ENCODE measurements at places on chromosomes 13 and 19. TPM values are rescaled to one million over a fixed set of nuclear protein-coding genes. Genes with fewer than 3 reads are reported as not detected.

DLEU7 gene
- total RNA-seq = not detected

SIGLEC5 gene
- not detected for total RNA-seq

ZNF329 gene
- 4.6 TPM for total RNA-seq

SRRM5 gene
- not detected for total RNA-seq

LRP3 gene
- total RNA-seq = 23.7 TPM

TMEM150B gene
- total RNA-seq = 15.8 TPM

ZNF181 gene
- total RNA-seq = 2.3 TPM

- DNase-seq = no peak
- H3K4me3 ChIP-seq = no peak overlapping the region
- H3K27ac ChIP-seq = no peak overlapping the region
- peaks cover 14% of the 10 kb centered on the region for H3K27me3 ChIP-seq
- H3K36me3 ChIP-seq = no peaks in the 10 kb centered on the region
Observed at GRCh38 chr19:29044037-29044436, 168.9 kb downstream of the UQCRFS1 start.

GRCh38 chr13:71254384-71254783, 612.6 kb downstream of the DACH1 start:
- H3K27ac ChIP-seq = no peak overlapping the region
- DNase-seq = no peak
- H3K4me3 ChIP-seq = no peak overlapping the region
- no peaks in the 10 kb centered on the region for H3K4me1 ChIP-seq
- H3K36me3 ChIP-seq = no peaks in the 10 kb centered on the region

DNA sequence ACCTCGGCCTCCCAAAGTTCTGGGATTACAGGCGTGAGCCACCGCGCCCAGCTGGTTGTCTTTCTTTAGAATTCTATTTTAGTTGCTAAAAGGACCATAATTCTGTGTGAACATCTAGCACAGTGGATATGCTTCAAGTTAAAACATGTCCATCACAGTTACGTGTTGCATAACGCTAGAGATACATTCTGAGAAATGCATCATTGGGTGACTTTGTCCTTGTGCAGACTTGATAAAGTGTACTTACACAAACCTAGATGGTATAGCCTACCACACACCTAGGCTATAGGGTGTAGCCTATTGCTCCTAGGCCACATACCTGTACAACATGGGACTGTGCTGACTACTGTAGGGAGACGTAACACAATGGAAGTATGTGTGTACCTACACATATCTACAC, 35.4 kb downstream of the DOCK9 start:
- H3K27ac ChIP-seq = no peak overlapping the region
- no peak overlapping the region for H3K4me3 ChIP-seq
- peaks cover 3% of the 10 kb centered on the region for H3K4me1 ChIP-seq

DNA sequence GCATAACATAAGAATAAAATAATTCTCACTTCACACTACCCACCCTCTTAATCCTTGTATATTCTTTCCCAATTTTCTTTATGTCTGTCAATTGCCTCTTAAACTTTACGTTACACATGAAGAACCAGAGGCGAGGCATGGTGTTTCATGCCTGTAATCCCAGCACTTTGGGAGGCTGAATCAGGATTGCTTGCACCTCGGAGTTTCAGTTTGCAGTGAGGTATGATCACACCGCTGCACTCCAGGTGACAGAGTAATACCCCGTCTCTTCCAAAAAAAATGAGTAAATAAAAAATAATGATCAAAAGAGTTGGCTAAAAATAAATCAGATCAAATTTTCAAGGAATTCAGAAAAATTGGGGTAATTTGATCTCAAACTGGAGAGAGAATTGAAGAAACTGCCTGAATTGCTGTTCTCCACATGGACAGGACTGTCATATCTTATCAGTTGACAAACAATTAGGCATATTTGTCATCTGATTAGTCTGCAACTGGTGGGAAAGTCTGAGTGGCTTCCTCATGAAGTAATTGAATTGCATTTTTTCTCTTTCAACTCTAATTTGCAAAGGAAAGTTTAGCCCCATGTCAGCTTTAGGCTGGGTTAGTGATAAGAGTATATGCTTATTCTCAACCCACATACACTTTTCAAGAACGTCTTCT, 302.9 kb downstream of the ITGBL1 start:
- no peaks in the 10 kb centered on the region for H3K36me3 ChIP-seq
- DNase-seq = no peak
- peaks cover 3% of the 10 kb centered on the region for H3K27me3 ChIP-seq
- H3K4me1 ChIP-seq = peaks cover 7% of the 10 kb centered on the region
- H3K4me3 ChIP-seq = no peak overlapping the region

- no peak for DNase-seq
- no peaks in the 10 kb centered on the region for H3K36me3 ChIP-seq
- H3K27me3 ChIP-seq = peaks cover 34% of the 10 kb centered on the region
- H3K27ac ChIP-seq = no peak within 1 kb of the TSS
Observed at GRCh38 chr13:95552539-95553441, at the start of gene CLDN10. Gene CLDN10 (plus strand): TSS chr13:95552720. CDS start chr13:95552754, 34 bp downstream.

DNA sequence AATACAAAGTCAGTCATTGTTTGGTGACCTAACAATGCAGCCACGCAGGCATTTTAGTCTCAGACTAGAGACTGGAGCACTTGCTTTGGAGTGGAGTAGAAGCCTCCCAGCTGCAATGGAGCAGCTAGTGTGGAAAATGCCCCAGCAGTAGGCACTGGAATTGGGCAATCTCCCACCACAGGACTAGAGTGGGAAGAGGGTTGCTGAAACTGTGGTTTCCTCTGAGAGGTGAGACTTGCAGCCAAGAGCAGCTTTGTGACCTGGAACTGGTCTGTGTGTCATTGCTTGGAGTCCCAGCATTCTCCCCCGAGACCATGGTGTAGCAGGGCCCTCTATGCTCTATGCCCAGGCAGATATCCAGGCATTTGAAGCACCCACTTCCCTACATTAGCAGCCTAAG, 556.3 kb downstream of the UQCRFS1 start:
- no peak overlapping the region for H3K27ac ChIP-seq
- H3K27me3 ChIP-seq = no peaks in the 10 kb centered on the region
- H3K4me3 ChIP-seq = no peak overlapping the region
- no peaks in the 10 kb centered on the region for H3K4me1 ChIP-seq
- DNase-seq = no peak
- no peaks in the 10 kb centered on the region for H3K36me3 ChIP-seq

DNA sequence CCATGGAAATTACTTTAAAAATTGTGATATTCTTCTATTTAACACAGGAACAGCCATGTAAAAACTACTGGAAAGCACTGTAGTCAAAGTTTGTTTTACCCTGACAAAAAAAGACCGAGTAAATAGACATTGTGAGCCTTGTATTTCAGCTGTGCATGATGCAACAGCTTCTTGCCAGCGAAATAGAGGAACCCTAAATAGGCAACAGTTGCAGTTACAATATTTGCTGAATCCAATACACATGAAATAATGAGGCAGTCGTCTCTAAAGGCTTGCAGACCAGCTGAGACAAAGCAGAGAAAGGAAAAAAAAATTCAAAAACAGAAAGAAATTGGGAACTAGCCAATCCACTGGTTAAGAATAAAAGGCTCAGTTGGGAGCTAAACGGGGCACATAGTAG, 1001.1 kb downstream of the OLFM4 start:
- no peaks in the 10 kb centered on the region for H3K36me3 ChIP-seq
- no peaks in the 10 kb centered on the region for H3K27me3 ChIP-seq
- no peaks in the 10 kb centered on the region for H3K4me1 ChIP-seq
- DNase-seq = no peak
- H3K27ac ChIP-seq = no peak overlapping the region

GRCh38 chr19:36141039-36141927, 1.4 kb downstream of the CAPNS1 start:
- peak overlapping the region; percentile 98 for H3K27ac ChIP-seq
- peak overlapping the region; percentile 85 for H3K4me3 ChIP-seq
- peaks cover 34% of the 10 kb centered on the region for H3K36me3 ChIP-seq
- peak; percentile 91 for DNase-seq
- H3K4me1 ChIP-seq = peaks cover 45% of the 10 kb centered on the region

DNA sequence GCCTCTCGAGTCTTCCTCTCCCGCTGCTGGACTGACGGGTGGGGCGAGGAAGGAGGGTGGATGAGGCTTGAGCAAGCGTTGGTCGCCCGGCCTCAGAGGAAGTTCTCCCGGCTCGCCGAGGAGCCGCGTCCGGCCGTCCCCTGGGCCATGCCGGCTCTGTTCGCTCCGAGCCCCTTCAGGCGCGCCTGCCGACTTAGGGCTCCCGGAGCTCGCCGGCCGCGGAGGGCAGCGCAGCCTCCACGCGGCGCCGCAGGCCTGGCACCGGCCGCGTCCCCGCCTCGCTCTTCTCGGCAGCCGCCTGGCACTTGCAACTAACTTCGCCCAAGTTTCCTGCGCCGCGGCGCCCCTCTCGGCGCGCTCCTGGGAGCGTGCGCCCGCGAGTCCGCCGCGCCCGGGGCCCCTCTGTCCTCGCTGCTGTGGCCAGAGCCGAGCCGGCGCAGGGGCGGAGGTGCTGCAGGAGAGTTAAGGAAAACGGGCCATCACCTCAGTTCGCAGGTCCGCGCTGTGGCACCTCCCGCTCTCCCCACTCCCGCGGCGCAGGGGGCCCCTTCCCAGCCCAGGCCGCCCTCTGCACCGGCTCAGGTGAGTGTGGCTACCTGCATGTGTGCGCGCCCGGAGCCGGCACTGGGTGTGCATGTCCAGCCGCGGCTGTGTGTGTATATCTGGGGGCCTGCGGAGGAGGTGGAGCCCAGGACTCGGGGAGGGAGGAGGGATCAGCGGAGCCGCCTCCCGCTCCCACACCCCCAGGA, 641 bp upstream of the SOX21 start:
- peak overlapping the region; percentile 50 for H3K4me3 ChIP-seq
- peaks cover 58% of the 10 kb centered on the region for H3K27me3 ChIP-seq
- peak; percentile 83 for DNase-seq
- no peaks in the 10 kb centered on the region for H3K36me3 ChIP-seq

DNA sequence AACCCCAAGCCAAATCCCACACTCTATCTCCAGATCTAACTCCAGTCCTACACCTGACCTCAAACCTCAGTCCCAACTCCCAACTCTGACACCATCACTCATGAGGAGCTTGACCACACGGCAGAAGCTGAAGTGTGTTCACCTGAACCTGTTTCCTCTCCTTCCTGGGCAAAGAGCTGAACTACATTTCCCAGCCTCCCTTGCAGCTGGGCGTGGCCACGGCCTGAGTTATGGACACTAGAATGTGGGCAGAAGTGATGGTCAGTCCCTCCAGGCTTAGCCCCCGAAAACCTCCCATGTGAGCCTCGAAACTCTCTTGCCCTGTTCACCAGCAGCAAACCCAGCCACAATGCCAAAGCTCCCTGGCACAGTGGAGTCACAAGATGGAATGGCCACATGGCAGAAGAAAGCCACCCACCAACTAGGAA, 19.5 kb upstream of the MEIS3 start:
- peaks cover 7% of the 10 kb centered on the region for H3K4me1 ChIP-seq
- peaks cover 42% of the 10 kb centered on the region for H3K27me3 ChIP-seq
- H3K4me3 ChIP-seq = no peak overlapping the region
- H3K27ac ChIP-seq = no peak overlapping the region
- DNase-seq = peak; percentile 36

DNA sequence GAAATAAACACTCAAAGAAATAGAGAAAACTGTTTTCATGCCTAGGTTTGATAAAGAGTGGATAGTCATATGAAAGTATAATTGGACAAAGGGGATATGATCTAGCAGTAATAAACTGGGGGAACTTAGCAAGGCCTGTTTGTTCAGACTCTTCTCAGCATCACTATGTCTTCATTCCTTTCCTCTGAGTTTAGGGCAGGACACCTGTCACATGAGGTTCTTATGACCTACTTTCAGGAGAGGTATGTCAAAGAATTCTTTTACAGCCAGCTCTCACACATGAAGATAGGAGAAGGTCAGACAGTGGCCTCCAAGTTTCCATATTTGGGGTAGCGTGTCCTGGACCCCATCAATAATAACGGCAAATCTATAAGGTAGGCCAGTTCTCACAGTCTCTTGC, 11.4 kb upstream of the RFXAP start:
- no peak overlapping the region for H3K4me3 ChIP-seq
- H3K27me3 ChIP-seq = no peaks in the 10 kb centered on the region
- H3K36me3 ChIP-seq = no peaks in the 10 kb centered on the region
- no peak overlapping the region for H3K27ac ChIP-seq
- no peak for DNase-seq

DNA sequence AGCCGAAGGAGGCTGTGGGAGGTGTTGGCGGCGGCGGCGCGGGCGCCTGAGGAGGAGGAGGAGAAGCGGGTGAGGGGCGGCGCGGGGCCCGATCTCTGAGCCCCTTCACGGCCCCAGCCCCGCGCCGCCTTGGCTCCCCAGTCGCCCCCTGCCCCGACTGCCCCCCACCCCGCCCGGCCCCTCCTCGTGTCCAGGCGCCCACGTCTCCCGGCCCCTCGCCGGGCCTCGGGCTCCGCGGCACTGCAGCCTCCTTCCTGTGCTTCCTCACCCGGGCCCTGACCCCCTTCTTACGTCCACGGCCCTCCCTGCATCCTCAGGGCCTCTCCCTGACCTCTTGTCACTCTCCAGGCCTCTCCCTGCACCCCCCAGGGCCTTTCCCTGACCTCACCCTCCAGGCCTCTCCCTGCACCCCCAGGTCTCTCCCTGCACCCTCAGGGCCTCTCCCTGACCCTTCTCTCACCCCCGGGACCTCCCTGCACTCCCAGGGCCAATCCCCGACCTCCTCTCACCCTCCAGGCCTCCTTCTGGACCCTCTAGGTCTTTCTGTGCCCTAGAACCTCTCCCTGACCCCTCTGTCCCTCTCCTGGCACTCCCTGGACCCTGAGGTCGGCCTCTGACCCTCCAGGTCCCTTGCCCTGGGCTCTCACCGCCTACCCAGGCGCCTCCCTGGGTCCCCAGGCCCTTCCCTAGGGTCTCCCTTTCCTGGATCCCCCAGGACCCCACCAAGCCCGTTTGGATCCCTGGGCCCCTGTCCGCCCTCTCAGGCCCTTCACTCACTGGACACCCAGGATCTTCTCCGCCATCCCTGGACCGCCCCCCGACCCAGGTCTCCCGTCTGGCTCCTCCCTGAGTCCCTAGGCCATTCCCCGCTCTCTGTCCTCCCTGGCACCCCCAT, 460 bp downstream of the KMT5C start:
- H3K27ac ChIP-seq = peak overlapping the region; percentile 95
- peaks cover 36% of the 10 kb centered on the region for H3K4me1 ChIP-seq
- peaks cover 12% of the 10 kb centered on the region for H3K36me3 ChIP-seq
- peak overlapping the region; percentile 65 for H3K4me3 ChIP-seq

- H3K36me3 ChIP-seq = no peaks in the 10 kb centered on the region
- H3K4me3 ChIP-seq = peak overlapping the region; percentile 35
- no peak for DNase-seq
- no peak overlapping the region for H3K27ac ChIP-seq
Observed at GRCh38 chr19:17846146-17846545, 1.6 kb downstream of the JAK3 start.

Measured in stomach (tissue), 19 donors.